Fibroblast of upper back skin (primary cell): ENCODE measurements at places on chromosomes 12 and 14.

- no peak for DNase-seq
These were observed 678.6 kb downstream of the TMTC2 start for GRCh38 chr12:83365317-83365716.

- DNase-seq = no peak
These were observed 2.9 kb downstream of the CLMN start for GRCh38 chr14:95316821-95317220.

- DNase-seq = no peak
These were observed 21.3 kb upstream of the CABP1 start for GRCh38 chr12:120618954-120619615.

DNA sequence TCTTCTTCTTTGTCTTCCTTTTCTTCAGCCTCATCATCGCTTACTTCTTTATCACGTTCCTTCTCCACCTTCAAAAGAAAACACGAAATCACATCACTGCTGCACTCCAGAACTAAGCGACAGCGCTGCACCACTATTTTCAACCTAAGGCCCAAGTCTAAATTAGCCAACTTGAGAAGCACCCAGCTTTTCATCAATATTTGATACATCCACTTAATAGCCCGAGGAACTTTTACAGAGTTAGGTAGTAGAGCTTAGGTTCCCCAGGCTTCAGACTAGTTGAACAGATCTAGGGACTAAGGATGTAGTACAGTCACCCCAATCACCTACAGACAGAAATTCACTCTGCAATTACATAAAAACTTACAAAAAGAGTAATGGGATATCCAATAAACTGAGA lies 1.9 kb downstream of the HSP90AA1 start:
- no peak for DNase-seq

DNA sequence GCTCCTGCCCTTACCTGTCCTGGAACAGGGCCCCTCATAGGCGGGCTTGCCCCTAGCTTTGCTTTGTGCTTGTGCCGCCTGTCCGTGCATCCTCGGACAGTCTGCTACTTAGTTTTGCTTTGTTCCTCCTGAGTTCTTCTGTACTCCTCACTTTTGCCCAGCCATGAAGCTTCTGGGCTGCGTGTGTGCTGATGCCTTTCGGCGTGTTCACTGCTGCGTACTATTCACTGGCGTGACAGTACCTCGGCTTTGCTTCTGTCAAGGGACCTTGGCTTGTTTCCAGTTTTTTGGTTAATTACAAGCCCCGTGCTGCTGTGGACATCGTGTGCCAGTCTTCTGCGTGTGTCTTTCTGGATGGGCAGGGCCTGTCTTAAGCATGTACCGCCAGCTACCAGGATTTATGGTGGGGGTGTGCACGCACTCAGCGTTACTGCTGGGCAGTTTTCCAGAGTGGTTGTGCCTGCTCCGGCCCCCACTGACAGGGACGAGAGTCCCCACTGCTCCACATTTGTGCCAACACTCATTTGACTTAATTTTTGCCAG lies 2.5 kb downstream of the PACS2 start:
- DNase-seq = no peak

DNA sequence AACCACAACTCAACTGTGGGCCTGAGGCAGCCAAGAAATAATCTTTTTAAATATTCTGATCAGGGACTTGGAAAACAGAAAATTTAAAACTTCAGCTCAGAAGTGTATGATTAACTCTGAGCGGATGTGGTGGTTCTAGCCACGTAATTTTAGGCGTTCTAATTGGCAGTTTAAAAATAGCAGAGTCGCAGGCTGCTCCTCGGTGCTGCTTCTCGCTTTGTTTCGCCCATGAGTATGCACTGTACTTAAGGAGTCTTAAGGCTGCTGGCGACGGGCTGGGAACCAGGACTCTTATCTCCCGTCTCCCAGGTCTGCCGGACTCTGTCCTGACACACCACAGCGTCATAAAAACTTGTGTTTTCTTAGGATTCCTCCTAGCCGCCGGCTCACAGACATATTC lies 113.4 kb upstream of the PELI2 start:
- peak; percentile 68 for DNase-seq

GRCh38 chr12:8867009-8867408 lies 44.6 kb downstream of the A2ML1 start:
- no peak for DNase-seq

- DNase-seq = no peak
These were observed 103.5 kb downstream of the WSCD2 start for GRCh38 chr12:108232565-108232964.

DNA sequence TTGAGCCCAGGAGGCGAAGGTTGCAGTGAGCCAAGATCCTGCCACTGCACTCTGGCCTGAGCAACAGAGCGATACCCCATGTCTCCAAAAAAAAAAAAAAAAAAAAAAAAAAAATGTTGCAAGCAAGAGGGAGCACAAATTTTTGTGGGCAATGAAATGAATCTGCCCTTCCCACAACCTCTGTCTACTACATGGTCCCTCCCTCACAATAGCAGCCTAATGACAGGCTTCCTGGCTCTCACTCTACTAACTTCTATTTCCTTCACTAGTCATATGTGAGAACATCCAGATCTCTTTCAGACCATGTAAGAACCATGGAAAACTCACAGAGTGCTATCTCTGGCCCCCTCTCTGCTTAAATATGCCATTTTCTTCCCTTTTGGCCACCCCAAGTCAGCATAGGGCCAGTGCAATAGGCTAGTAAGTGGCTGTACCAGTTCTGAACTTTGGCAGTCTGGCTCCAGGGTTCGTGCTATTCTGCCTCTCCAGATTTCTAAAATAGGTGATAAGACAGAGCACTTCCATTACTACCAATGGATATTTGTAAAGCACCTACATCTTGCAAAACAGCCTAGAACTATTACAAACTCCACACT lies 7.1 kb downstream of the OSBPL8 start:
- DNase-seq = peak; percentile 45

GRCh38 chr14:71056168-71056567 lies 148.9 kb downstream of the PCNX1 start:
- no peak for DNase-seq

DNA sequence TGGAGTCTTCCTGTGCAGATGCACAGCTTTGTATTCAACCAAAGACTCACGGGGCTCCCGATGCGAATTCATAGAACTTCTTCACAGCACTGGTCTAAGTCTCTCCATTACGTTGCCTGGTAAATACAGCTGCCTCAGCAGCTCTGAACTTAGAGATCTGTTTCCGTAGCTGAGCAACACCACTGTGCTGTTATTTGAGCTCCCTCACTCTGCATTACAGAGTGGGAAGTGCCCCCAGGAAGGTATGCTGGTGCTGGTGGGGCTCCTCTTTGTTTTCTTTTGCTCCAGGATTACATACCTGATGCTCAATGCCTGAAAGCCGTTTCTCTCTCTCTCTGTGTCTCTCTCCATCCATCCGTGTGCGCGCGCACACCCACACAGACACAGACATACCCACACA lies 227.5 kb upstream of the RMST start:
- DNase-seq = no peak

- DNase-seq = peak; percentile 2
These were observed 55.8 kb upstream of the CCDC175 start for GRCh38 chr14:59632381-59632780.

DNA sequence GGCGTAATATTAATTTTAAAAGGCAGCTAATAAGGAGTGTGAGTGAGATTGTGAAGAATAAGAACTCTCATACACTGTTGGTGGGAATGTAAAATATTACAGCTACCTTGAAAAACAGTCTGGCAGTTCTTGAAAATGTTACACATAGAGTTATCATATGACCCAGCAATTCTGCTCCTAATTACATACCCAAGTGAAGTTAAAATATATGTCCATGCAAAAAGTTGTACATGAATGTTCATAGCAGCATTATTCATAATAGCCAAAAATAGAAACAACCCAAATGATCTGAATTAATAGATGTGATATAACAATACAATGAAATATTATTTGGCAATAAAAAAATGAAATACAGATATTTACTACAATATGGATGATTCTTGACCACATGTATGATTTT lies 68.2 kb downstream of the RASSF8 start:
- DNase-seq = no peak

GRCh38 chr14:91344096-91344495 lies 73.5 kb downstream of the CCDC88C start:
- no peak for DNase-seq
